Peyer's patch (tissue), 4 donors: ENCODE measurements at places on chromosomes 5 and 9. TPM values are rescaled to one million over a fixed set of nuclear protein-coding genes. Genes with fewer than 3 reads are reported as not detected.

SLC38A9 gene
- total RNA-seq, result 26.3 TPM

ARID3C gene
- not detected for total RNA-seq

NUP214 gene
- total RNA-seq, result 159 TPM

PCDHGA10 gene
- total RNA-seq, result 3.2 TPM

FAM221B gene
- not detected for total RNA-seq

PCDHGA4 gene
- 0.57 TPM for total RNA-seq

HTR4 gene
- 42.7 TPM for total RNA-seq

GMCL2 gene
- not detected for total RNA-seq

ASS1 gene
- 599 TPM for total RNA-seq

C5orf58 gene
- not detected for total RNA-seq

WDR70 gene
- total RNA-seq, result 33.0 TPM

MARCOL gene
- not detected for total RNA-seq

RAD1 gene
- 17.4 TPM for total RNA-seq

SLC34A1 gene
- total RNA-seq, result 0.35 TPM

LPCAT1 gene
- 25.1 TPM for total RNA-seq

TOMM5 gene
- 116 TPM for total RNA-seq

VLDLR gene
- 2.5 TPM for total RNA-seq

SPATA6L gene
- total RNA-seq, result 19.0 TPM

LPAR1 gene
- total RNA-seq, result 25.0 TPM

LCN9 gene
- total RNA-seq, result not detected

SLC6A19 gene
- 9.9 TPM for total RNA-seq

GABRP gene
- not detected for total RNA-seq

C5orf52 gene
- total RNA-seq, result 1.7 TPM

INSYN2B gene
- not detected for total RNA-seq

ZNF366 gene
- total RNA-seq, result 2.5 TPM

IFNA2 gene
- not detected for total RNA-seq

FOXD4 gene
- total RNA-seq, result not detected

IFNA21 gene
- not detected for total RNA-seq

ENC1 gene
- 28.7 TPM for total RNA-seq

HRCT1 gene
- 18.4 TPM for total RNA-seq

ZNF618 gene
- 26.4 TPM for total RNA-seq

MYMK gene
- total RNA-seq, result not detected

NFIB gene
- total RNA-seq, result 229 TPM

FYB1 gene
- total RNA-seq, result 13.8 TPM

GLDC gene
- 2.5 TPM for total RNA-seq

GPR21 gene
- 1.9 TPM for total RNA-seq

TRIM7 gene
- 0.88 TPM for total RNA-seq

UBE2D2 gene
- 70.6 TPM for total RNA-seq

SLC27A6 gene
- total RNA-seq, result not detected

ZMAT2 gene
- 20.8 TPM for total RNA-seq

OMD gene
- not detected for total RNA-seq

CTSL gene
- total RNA-seq, result 23.5 TPM

C9orf152 gene
- total RNA-seq, result 9.9 TPM

TNFSF15 gene
- total RNA-seq, result 2.3 TPM

PKD2L2 gene
- not detected for total RNA-seq

NPR3 gene
- 0.47 TPM for total RNA-seq

ARHGEF39 gene
- 3.9 TPM for total RNA-seq
